ENCODE measurements at places on chromosomes 1 and 21.

GRCh38 chr1:223832637-223832943 lies 13.2 kb downstream of the TP53BP2 start:
- DNase-seq: no peak

DNA sequence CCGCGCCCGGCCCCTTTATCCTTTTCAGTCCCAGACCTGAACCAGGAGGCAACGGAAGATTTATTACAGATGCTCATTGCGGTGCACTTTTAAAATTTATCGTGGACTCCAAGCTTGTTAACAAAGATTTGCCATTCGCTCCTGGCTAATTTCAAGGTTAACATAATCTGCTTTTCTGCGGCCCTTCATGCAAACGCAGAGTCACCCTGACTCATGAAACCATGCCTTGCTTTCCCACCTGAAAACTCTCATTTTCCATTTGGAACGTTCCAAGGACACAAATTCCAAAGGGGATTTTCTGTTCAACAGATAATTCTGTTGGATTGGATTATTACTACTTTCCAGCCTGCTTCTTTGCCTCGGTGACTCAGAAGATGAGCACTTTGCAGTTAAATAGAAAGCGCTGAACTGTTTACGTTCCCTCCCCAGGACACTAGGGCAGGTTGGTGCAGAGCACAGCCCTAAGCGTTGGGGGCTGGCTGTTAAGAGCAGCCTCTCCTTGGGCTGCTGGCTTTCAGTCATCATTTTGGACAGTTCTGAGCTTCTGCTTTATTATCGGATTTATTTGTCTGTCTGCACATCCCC lies 51.1 kb downstream of the CD247 start:
- no peak for DNase-seq

DNA sequence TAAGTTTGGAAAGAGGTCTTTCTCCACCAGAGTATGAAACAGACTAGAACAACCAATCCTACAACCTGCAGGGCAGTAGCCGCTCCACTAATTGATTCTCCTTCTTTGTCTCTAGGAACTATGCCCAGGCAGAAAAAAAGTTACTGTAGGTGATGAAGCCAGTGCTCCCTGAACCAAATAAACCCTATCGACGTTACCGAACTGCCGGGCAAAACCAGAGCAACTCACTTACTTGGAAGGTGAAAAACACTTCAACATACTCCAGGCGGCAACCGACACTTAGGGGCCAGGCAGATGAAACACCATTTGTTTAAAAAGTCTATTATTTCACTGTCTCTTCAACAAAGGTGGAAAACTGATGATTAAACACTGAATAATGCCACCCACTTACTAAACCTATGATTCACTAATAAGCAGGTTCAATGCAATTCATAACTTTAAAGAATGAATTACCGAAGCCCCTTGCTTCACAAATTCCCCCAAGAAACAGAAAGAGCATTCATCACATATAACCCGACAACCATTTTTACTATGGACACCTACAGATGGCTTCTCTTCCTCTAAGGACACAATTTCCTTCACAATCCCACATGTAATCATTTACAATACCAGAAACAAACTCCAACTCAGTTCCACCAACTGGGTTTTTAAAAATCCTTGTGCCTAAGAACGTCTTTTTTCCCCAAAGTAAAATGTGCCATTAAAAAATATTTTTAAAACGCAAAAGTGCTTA lies 1.6 kb downstream of the NRIP1 start:
- no peak for DNase-seq

GRCh38 chr1:110952031-110952430 lies 11.7 kb downstream of the LRIF1 start:
- DNase-seq: no peak

GRCh38 chr1:23909412-23909811 lies 3.8 kb downstream of the CNR2 start:
- peak; percentile 44 for DNase-seq

- DNase-seq: no peak
Observed at GRCh38 chr1:206693029-206693428, 8.3 kb downstream of the MAPKAPK2 start.

DNA sequence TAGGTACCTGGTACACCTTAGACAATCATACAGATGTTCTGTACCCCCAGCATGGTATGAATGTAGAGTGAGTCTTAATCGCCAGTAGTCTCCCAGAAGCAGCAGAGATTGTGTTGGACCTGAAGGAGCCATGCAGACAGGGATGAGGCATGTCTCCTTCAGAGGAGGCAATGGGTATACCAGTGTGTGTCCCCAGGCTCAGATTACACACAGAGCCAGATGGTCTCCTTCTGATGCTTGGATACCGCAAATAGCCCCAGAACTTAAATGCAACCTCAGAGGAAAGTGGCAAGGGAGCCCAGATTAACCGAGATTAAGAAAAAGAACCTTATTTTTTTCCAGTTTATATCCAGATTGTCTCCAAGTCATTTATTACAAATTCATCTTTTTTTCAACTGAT lies 96.8 kb upstream of the C21orf91 start:
- no peak for DNase-seq

- DNase-seq: no peak
Observed at GRCh38 chr1:241614144-241614543, 26.0 kb downstream of the CHML start.

DNA sequence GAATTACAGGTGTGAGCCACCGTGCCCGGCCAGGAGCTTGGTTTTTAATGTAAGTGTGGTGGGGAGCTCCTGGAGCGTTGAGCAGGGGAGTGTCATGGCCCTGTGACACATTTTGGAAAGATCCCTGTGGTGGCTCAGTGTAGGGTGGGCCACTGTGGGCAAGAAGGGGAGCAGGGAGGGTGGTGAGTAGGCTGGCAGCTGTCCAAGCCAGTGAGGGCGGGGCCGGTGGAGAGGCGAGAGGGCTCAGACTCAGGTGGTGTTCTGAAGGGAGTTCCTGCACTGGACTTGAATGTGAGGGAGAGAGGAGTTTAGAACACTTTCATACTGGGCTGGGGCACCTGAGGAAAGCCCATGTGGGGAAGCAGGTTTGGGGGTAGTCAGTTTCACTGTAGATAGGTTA lies 3.1 kb upstream of the EVA1B start:
- no peak for DNase-seq

DNA sequence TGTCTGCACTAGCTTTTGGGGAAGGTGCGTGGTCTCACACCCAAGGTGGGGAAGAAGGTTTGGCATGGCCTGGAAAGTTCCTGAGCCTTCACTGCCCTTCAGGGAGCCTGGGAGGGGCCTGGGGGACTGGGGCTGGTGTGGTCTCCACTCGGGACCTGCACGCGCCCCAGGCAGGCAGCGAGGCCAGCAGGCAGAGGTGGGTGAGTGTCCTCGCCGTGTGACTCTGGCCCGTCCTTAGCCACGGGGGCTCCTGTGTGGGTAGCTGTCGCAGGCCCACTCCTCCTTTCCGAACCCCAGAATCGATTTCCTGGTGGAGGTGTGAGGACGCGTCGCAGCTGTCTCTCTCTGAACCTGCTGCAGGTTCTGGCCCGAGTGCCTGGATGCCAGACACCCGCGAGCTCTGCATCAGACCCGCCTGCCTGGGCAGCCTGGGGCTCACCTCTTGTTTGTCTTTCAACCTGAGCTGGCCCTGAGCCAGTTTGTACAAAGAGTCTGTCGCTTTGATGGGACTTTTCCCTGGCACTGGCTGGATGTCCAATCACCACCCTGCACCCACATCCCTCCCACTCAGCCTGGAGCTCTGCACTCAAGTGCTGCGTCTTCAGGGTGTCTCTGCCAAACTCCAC lies 36.0 kb upstream of the SLC19A1 start:
- no peak for DNase-seq

DNA sequence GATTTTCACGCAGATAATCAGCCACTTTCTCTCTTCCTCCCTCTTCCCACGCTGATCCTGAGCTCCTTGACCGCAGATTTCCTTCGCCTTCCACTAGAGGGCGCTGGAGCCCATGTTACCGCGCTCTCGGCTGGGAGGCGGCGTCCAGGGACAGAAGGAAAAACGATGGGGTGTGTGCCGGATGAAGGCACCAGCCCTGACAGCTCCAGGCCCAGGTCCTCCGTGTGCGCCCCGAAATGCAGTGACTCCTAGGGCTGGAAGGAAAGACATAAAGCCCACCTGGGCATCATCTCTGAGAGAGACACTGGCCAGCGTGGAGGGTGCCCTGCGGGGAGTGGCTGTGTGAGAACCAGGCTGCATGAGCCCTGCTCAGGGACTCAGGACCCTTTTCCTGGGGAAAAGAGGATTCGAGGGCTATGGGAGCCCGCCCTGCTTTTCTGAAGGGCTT lies 44.9 kb upstream of the CYP2J2 start:
- peak; percentile 33 for DNase-seq

GRCh38 chr21:43289966-43290365 lies 121.2 kb downstream of the CRYAA start:
- no peak for DNase-seq

DNA sequence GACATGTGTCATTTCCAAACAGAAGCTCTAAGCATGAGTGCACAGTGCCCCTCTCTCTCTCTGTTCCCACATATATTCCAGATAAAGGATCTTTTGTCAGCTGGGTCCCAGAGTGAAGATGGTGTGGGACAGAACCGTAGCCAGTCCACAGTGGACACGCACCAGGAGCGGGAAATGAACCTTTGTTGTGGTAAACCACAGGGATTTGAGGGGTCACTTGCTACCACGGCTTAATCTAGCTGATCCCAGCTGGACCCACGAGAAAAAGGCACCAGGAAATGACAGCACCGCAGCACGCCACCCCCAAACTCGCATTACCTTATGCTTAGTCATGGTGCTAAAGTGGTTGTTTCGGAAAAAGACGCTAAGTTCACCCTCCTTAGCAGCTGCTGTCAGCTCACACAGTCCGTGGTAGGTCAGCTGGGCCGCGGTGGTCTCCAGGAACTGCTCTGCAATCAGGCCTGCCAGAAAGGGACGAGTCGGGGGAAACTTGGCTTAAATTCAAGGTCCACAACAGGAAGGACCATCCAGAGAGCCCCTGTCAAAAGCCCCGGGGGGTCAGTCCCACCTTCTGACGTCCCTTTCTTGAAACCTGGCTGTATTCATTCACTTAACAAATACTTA lies 7.5 kb downstream of the MINDY1 start:
- DNase-seq: peak; percentile 43

DNA sequence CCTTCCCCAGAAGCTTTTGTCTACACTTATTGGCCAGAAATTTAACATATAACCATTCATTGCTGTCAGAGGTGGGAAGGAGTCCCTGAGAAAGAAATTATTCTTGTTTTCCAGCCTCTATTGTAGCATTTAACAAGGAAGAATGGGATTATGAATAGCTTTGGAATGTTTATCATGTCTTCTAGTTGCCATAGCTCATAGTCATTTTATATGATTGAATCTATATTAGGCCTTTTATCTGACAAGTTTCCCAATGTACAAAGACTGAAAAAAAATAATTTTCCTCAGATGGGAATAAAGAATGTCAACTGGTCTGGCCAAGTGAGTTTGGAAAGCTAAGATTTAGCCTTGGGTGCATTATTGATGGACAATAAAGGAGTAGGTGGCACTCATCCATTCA lies 28.3 kb downstream of the PTPRC start:
- no peak for DNase-seq

- DNase-seq: no peak
Observed at GRCh38 chr1:19432943-19433718, 52.2 kb downstream of the CAPZB start.

- no peak for DNase-seq
Observed at GRCh38 chr1:205604059-205604458, 27.8 kb downstream of the ELK4 start.

DNA sequence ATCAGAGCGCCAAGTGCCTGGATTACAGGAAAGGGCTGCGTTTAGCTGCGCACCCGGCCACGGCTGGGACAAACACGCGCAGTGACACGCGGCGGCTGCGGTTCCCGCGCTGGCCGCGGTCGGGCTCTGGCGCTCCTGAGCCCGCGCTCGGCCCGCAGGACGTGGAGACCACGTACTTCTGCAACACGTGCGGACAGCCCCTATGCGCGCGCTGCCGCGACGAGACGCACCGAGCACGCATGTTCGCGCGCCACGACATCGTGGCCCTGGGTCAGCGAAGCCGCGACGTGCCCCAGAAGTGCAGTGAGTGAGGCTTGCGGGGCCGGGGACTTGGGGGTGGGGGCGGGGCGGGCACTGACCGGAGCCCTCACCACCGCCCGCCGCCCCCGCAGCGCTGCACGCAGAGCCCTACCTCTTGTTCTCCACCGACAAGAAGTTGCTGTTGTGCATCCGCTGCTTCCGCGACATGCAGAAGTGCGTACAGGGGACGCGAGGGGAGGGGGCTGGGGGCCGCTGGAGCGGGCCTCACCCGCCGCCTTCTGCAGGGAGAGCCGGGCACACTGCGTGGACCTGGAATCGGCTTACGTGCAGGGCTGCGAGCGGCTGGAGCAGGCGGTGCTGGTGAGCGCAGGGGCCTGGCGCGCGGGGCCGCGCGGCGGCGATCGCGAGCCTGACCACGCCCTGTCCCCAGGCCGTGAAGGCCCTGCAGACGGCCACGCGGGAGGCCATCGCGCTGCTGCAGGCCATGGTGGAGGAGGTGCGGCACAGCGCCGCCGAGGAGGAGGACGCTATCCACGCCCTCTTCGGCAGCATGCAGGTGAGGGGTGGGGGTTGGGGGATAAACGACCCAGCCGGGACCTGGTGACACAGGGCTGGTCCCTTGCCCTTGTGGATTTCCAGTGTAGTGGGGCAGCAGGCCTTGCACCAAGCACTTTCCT lies 3.1 kb downstream of the RNF207 start:
- DNase-seq: peak; percentile 40

GRCh38 chr21:26557106-26557505 lies 16.0 kb downstream of the CYYR1 start:
- DNase-seq: no peak

- DNase-seq: no peak
Observed at GRCh38 chr1:23824711-23825075, 536 bp downstream of the HMGCL start.

DNA sequence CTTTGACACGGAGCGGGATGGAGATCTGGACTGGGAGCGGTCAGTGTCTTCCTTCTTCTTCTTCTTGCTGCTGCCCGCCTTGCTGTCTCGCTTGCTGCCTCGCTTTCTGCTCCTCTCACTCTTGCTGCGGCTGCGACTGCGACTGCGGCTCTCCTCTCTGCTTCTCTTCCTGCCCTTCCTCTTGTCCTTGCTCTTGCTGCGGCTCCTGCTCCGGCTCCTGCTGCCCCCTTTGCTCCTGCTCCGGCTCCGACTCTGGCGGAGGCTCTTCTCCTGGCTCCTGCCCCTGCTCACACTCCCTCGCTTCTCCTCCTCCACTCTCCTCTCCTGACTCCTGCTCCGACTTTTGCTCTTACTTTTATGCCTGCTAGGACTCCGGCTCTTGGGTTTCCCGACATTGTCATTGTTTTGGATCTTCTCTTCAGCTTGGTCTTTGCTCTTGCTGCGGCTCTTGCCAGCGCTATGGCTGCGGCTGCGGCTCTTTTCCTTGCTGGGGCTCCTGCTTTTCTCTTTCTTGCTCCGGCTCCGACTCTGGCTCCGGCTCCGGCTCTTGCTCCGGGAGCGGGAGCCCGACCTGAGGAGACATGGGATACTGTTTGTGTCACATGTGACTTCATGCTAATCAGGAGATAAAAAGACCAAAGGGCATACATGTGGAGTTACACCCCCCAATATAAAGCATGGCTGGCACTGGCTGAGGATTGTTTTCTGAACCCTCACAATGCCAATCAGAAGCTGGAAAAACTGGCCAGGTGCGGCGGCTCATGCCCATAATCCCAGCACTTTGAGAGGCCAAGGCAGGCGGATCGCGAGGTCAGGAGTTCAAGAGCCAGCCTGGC lies 25.2 kb upstream of the TMEM200B start:
- no peak for DNase-seq

All from CD14-positive monocyte (primary cell).